ENCODE measurements at places on chromosomes 12 and 14.

- DNase-seq, result no peak
Measured at GRCh38 chr14:104075530-104076151, 9.9 kb upstream of the ASPG start.

DNA sequence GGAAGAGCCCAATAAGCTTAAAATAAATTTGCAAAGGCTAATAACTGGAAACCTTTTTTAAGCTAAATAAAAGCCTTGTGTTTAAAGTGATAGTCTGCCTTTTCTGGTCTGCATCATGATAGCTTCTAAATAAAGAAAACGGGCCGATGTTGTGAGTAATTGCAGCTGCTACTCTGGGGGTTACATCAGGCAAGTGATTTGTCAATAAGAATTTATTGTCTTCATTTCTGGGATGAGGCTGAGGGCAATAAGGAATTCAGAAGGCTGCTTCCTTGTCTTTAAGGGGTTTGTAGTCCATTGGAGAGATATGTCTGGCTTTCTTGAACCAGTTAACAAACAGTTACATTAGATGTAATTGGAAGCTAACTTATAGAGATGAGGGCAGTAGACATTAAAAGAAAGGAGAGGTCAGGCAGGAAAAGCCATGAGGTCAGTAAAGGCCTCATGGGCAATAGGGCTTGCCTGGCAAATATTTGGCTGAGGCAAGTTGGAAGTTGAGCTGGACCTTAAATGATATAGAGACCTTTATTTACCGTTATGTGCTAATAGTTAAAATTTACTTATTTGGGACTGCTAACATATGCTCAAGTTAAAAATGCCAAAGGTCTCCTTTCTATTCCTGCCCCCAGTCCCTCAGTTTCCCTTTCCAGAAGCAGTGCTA, 85.0 kb downstream of the CRADD start:
- no peak for DNase-seq

- DNase-seq, result no peak
Measured at GRCh38 chr12:9133216-9133916, 17.6 kb upstream of the A2M start.

DNA sequence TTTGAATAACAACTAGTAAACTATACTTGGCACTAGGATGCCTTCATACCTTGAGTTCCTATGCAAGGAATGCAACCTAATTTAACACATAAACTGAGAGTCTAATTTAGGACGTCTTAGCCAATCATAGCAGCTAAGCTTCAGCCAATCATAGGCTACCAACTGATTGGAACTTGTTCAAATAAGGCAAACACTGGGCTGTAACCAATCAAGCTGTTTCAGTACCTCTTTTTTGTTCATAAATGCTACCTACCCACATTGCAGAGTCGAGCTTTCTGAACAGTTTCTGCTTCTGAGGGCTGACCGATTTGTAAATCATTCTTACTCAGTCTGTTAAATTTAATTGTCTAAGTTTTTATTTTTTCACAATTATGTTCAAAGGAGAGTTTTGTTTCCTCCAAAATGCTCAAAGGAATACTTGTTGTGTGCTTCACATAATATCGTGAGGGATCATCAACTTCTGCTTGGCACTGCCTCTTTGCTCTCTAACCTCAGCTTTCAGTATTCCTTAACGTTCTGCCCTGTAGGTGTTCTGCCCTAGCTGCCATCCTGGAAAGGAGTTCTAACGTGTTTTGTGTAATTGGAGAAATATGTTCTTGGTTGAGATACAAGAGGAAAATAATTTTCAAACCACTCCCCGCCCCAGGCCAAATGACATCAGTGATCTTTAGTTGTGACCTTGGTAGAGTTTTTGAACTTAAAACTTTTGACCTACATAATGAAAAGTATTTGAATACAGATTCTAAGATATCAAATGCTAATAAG, 380.4 kb upstream of the MIS18BP1 start:
- DNase-seq, result no peak

- DNase-seq, result no peak
Measured at GRCh38 chr14:94317259-94317658, 5.9 kb downstream of the SERPINA6 start.

DNA sequence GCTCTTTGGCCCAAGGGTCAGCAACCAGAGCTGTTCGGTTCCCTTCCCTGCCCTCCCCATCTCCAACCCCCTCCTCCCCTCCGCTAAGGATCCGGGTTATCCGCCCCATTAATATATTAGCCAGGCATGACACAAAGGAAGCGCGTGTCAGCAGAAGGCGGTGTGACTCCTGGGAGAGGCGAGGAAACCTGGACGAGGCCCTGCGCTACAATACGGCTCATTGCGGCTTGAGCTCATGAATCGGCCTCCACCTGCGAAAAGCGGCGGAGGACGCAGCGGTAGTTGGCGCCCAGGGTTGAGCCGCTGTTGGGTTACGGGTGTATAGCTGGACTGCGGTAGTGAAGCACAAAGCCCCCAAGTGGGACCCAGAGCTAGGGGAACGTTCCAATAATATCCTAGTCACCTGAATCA, 9.9 kb downstream of the FOXA1 start:
- no peak for DNase-seq

DNA sequence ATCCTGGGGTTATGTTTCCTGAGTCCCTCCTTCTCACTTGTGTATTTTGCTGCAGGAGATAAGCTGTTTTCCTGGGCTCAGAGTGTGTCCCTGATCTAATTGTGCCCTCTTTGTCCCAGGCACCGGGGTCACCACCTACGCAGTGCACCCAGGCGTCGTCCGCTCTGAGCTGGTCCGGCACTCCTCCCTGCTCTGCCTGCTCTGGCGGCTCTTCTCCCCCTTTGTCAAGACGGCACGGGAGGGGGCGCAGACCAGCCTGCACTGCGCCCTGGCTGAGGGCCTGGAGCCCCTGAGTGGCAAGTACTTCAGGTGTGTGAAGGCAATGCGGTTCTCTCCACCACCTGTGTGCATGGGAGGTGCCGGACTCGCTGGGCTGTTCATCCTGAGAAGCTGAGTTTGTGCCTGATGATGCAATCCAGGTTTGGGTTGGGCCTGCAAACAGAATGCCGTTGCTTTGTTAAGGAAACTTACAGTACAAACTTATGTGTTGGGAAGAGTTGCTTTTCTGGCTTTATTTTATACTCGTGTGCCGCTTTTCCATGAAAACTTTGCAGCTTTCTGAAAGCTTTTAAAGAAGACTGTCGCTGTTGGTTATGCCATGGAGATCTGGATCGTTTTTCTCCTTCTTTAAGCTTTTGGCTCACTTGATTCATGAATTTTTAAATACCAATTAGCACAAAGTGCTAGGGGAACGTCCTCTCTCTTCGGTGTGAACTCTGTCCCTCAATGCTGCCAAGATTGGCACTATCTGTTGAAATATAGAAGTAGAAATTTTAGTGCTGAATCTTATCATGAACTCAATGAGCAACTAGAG, 27.6 kb downstream of the RDH12 start:
- no peak for DNase-seq

DNA sequence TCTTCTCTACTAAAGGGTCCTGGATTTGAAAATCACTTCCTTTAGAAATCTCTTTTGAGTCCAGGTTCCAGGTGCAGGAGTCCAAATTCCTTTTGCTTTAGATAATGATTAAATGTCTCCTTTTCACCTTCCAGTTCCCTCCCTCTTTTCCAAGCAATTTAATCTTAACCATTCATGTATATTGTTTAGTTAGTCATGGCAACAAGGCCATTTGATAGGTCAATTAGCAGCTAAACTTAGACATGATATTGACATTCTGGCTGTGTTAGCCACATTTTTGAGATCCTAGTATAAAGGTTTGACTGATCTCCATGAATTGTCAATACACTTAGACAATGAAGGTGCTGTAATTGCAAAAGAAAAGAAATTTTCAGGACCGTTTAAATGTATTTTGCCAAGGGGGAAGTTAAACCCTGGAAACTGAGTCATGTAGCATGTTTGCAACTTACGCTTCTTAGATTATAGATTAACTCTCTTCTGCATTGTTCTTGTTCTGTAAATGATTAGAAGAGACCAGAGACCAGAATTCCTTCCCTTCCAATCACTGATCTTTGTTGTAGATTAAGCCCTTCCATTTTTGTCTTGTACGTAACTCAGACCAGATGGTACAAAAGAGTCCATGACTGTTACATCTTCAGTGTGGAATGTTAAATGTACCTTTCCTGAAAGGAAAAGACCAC, 12.4 kb upstream of the C12orf75 start:
- no peak for DNase-seq

GRCh38 chr12:6914947-6915788, 788 bp downstream of the ENO2 start:
- DNase-seq, result peak; percentile 28

DNA sequence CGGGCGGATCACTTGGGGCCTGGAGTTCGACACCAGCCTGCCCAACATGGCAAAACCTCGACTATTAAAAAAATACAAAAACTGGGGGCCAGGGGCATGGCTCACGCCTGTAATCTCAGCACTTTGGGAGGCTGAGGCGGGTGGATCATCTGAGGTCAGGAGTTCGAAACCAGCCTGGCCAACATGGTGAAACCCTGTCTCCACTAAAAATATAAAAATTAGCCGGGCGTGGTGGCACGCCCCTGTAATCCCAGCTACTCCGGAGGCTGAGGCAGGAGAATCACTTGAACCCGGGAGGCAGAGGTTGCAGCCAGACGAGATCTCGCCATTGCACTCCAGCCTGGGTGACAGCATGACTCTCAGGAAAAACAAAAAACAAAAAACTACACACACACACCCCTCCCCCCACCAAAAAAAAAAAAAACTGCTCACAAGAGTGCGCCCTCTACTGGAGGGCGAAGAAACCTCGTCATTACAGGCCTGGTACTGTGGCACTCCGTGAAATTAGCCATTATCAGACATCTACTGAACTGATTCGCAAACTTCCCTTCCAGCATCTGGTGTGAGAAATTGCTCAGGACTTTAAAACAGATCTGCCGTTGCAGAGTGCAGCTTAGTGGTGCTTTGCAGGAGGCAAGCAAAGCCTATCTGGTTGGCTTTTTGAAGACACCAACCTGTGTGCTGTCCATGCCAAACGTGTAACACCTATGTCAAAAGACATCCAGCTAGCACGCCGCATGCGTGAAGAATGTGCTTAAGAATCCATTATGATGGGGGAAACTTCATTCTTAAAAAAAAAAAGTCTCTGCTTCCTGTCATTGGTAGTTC, 7.7 kb downstream of the PPP1R3E start:
- DNase-seq, result peak; percentile 74

GRCh38 chr12:92424338-92424737, 278.5 kb upstream of the PLEKHG7 start:
- DNase-seq, result no peak

GRCh38 chr14:24067133-24068082, 4.0 kb upstream of the CPNE6 start:
- no peak for DNase-seq

GRCh38 chr12:42790761-42791151, 201.2 kb upstream of the PRICKLE1 start:
- DNase-seq, result no peak

- DNase-seq, result no peak
Measured at GRCh38 chr14:92539875-92540274, 26.3 kb downstream of the RIN3 start.

Data from CD4-positive, alpha-beta T cell treated with Interleukin-17A for 4 hours (primary cell).